ENCODE measurements at places on chromosomes 13 and 19. TPM values are rescaled to one million over a fixed set of nuclear protein-coding genes. Genes with fewer than 3 reads are reported as not detected.

DNA sequence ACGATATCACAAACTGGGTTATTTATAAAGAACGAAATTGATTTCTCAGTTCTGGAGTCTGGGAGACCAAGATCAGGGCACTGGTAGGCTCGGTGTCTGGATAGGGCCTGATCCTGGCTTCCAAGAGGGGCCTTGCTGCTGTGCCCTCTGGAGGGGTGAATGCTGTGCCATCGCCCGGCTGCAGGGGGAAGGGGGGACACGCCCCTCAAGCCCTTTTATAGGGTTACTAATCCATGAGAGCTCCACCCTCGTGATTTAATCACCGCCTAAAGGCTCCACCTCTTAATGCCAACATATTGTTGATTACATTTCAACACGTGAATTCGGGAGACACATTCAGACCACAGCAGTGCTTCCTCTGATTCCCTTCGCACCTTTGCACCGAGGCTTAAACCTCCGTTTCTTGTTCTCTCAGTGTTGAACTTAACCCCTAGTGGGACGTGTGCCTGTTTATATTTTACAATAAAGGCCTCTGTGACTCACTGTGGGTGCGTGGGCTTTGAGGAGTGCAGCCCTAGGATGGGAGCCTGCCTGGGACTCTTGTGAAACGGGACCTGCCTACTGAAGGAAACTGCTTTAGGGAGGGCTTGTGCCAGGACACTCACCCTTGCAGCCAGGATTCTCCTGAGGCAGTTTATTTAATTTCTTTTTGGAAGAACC, 52.4 kb upstream of the SPATA13 start:
- DNase-seq = no peak

CRB3 gene
- total RNA-seq = 0.64 TPM

- DNase-seq = no peak
Observed at GRCh38 chr13:46803586-46803985, 6.6 kb upstream of the ESD start.

DNA sequence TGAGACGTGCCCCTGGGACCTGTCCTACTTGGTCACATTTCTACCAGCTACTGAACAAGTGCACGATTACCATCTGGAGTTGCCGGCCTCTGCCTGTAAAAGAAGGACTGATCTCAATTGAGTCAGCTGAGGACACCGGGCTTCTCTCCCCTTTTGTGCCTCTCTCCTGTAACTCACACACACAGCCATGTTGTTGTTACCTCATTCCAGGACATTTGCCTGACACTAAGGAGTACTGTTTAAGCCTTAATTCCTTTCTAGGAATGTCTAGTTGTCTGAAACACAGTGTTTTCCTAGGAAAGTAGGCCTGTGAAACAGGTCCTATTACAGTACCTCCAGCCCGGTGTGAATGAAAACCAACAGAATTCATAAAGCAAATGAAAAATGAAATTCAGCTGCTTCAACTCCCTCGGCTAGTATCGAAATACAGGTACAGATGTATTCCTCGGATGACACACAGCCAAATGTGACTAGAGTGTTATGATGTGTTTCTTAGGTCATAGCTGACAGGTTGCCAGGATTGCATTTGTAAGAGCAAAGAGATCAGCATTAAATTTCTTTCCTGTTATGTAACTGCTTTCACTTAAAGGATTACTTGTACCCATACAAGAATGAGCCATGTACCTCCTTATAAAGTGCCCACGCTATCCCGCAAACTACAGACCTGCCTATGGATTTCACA, 152.0 kb upstream of the IRS2 start:
- no peak for DNase-seq

DNA sequence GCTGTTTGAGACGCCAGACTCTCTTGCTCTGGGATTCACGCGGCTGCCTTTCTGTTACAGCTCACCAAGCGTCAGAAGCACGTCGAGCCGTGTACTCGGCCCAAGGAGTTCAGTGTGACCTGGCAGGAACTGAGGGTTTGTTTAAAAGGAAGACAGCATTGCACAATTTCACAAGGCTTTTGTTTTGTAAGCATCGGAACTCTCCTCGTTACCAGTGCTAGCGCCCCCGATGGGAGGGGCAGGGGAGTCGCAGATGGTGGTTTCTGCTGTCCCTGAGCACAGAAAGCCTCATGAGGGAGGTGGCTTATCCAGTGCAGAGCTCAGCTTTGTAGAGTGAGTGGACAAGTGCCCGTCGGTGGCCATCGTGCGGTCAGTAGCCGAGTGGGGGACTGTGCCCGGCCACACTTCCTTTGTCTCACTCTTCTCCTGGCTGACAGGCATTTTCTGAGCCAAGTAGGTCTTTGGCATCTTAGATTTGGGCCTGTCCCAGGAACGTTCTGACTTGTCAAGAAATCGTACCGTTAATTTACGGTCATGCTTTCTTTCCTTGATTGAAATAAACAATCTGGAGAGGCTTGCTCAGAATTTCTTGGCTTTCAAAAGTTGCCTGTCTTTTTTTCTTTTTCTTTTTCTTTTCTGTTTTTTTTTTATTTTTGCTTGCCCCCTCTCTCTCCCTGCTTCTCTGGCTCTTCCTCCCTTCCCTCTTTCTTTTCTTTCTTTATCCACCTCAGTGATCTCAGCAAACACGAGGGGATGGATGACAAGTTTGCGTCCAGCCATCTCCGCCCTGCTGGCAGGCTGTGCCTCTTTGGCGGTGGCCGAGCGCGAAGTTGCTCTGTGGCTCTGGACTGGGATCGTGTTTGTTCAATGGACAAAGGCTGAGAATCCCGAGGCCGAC, 7.7 kb downstream of the KDM4B start:
- no peak for DNase-seq

DNA sequence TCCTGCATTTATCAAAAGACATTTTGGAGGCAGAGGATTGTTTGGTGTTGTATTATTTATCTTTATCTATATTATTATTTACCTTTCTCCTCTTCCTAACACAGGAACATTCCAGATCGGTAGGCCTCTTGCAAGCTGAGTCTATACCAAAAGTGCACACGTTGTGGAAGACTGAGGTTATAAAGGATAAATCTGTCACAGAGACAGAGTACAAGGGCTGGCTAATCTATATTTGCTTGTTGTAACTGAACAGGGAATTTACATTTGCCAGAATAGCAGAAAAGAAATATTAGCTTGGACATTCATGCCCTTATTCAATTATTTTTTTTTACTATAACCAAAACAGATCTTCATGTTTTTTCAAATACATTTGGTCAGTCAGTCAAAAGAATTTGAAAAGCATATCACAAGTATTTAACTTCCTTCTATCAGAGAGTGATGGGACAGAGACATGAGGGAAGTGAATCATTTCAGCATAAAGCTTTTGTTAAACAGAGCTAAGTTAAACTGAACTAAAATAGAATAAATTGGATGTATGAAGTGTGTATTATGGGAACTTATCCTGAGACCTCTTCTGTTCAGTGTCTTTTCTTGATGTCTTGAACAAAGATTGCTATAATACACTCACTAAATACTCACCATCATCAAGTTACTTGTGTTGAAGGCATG, 352.5 kb downstream of the DNAJC15 start:
- no peak for DNase-seq

DAND5 gene
- total RNA-seq = 0.15 TPM

DNA sequence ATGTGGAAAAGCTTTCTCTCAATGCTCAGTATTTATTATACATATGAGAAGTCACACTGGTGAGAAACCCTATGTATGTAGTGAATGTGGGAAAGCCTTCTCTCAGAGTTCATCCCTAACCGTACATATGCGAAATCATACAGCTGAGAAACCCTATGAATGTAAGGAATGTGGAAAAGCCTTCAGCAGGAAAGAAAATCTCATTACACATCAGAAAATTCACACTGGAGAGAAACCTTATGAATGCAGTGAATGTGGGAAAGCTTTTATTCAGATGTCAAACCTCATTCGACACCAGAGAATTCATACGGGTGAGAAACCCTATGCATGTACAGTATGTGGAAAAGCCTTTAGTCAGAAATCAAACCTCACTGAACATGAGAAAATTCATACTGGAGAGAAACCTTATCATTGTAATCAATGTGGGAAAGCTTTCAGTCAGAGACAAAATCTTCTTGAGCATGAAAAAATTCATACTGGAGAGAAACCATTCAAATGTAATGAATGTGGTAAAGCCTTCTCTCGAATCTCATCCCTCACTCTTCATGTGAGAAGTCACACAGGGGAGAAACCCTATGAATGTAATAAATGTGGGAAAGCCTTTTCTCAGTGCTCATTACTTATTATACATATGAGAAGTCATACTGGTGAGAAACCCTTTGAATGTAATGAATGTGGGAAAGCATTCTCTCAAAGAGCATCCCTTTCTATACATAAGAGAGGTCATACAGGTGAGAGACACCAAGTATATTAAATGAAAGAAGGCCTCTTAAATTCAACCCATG, 34.4 kb downstream of the ZNF568 start:
- DNase-seq = no peak

GRCh38 chr13:112959701-112960542, 9.1 kb upstream of the MCF2L start:
- no peak for DNase-seq

DNA sequence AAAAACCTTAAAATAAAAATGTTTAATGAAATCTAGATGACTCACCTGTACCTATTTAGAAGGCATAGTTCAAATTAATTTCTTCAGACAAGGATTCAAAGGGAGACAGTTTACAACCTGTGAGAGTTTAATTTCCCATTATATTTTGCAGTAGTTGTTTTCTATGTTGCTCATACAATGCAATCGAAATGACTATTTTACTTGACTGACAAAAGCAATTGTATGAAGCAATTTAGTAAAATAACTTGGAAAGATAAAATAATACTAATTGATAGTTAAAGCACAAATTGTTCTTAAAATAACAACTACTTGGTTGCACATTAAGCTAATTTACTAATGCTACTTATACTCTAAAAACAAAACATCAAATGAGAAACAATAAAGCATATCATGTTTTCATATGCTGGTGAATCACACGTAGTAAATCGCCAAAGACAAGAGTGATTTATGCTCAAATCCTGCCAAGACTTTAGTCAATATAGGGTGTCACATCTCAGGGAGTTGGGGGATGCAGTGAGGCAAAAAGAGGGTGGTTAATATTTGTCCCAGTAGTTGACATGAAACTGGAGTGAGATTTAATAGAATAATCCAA, 6.4 kb downstream of the DACH1 start:
- no peak for DNase-seq

All from activated CD4-positive, alpha-beta T cell treated with anti-CD3 and anti-CD28 coated beads, Interleukin-2, amount 10 ng/mL, durations not matched to agents 7 days and 5 days (primary cell).